ENCODE measurements at places on chromosomes 4 and X.

- no peak for DNase-seq
Observed at GRCh38 chrX:48035891-48036290, 29.1 kb downstream of the SPACA5 start.

DNA sequence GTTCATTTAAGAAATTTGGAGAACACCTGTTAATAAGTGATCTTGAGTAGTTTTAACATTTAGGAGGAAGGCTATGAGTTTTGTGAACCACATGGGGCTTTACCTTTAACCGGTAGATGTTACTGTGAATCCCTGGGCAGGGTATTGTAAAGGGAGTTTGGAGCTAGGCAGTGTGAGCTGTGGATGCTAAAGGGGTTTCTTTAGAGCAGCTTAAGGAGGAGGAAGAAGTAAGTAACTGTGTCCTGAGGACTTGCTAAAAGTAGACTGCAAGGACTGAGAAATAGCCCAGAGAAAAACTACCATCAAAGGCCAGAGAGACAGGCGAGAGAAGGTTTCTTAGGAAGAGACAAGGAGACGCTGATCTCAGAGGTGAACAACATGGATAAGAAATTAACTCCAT lies 5.6 kb downstream of the RHOH start:
- no peak for DNase-seq

GRCh38 chrX:48835524-48836329 lies at the start of gene PCSK1N:
TSS of gene PCSK1N (minus strand) at chrX:48835610. CDS start at chrX:48835532, 78 bp downstream.
- no peak for DNase-seq

DNA sequence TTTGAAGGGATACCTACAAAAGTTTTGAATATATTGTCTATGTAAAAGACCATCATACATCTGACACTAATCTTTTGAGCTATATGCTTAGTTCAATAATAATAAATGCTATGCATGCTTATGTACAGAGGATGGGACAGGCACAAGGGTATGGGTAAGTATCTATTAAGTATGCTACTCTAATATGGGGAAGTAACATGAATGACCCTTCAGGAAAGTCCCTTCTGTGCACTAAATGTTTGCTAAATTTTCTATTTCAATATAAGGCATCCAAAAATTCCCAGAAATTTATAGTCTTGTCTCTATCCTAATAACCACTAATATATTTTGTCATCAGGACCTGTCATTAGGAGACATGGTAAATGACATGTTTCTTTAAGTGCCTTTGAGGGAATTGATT lies 19.0 kb downstream of the ATP8A1 start:
- DNase-seq = no peak

GRCh38 chr4:168723569-168723968 lies 226.7 kb downstream of the PALLD start:
- DNase-seq = peak; percentile 58

DNA sequence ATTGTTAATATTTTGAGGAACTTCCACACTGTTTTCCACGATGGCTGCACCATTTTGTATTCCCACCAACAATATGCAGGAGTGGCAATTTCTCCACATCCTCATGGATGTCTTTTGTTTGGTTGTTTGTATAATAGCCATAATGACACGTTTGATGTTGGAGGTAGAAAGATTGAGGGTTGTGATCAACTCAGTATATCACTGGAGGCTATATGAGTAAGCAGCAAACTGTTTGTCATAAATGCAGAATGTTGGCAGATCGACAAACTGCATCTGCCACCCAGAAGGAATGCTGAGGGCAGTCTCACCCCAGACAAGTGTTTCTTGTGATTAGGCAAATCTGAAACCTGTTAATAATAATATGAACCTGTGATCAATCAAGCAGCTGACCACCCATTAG lies 243.9 kb upstream of the WDFY3 start:
- peak; percentile 68 for DNase-seq

DNA sequence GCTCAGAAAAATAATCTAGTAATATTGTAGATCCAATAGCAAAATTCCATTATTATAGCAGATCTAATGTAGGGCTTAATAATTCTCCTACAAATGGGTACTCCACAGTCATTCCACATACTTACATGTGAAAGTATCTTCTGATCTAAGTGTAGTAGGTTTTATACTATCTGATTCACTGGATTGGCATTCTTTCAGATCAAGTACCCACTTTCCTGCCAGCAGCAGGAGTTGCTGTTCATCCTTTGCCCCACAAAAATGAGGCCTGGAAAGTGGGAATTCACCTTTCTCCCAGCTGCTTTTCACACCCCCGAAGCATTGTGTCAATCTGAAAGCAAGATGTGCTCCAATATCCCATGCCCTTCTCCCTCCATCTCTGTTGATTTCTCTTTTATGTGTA lies 77.1 kb upstream of the RXFP1 start:
- no peak for DNase-seq

GRCh38 chr4:29259556-29259955 lies 1460.6 kb upstream of the PCDH7 start:
- DNase-seq = no peak

Data from RPMI7951 (cell line).